ENCODE measurements at places on chromosomes 11 and 22. TPM values are rescaled to one million over a fixed set of nuclear protein-coding genes. Genes with fewer than 3 reads are reported as not detected.

GRCh38 chr22:21444701-21445436 lies 22.3 kb upstream of the TMEM191C start:
- DNase-seq, result no peak

GRCh38 chr11:78336877-78337553 lies 80.6 kb downstream of the GAB2 start:
- no peak for DNase-seq

GRCh38 chr11:266676-267439 lies 11.3 kb upstream of the NLRP6 start:
- no peak for DNase-seq

DNA sequence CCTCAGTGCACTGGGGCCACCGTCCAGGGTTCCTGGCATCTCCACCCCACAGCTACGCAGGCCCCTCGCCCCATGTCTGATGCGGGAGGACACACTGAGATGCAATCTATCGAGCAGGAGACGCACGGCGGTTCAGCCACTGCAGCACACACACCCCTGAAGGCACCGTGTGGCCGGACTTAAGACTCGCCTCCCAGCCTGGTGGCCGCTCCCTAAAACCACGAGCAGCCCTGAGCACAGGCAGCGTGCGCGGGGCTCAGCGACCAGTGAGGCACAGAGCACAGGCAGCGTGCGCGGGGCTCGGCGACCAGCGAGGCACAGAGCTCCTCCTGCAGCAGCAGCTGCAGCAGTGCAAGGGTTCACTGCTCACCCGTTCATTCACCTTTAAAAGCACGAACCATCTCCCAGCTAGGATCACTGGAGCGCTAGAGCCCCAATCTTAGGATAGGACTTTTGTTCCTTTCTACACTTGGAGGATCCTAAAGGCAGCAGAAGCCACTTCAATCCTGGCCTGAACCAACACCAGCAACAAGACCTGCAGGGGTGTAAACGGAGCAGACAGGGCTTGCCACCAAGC lies 31.4 kb downstream of the TOLLIP start:
- DNase-seq, result no peak

DNA sequence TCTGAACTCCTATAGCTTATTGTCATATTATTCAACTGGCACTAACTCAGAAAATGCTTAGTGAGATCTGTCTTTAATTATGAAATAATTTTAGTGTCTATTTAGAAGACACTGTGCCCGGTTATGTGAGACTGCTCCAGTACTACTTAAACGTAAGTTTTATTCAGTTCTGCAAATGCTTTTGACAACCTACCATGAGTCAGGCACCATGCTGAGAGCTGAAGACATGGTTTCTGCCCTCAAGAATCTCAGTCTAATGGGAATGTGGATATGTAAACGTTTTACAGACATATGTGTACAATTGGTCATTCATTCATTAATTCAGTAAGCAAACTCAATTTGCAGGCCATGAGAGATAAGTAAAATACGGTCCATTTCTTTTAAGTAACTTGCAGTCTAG lies 40.0 kb downstream of the DCUN1D5 start:
- DNase-seq, result no peak

- DNase-seq, result no peak
These were observed 14.9 kb upstream of the PPFIA1 start for GRCh38 chr11:70255477-70256116.

DNA sequence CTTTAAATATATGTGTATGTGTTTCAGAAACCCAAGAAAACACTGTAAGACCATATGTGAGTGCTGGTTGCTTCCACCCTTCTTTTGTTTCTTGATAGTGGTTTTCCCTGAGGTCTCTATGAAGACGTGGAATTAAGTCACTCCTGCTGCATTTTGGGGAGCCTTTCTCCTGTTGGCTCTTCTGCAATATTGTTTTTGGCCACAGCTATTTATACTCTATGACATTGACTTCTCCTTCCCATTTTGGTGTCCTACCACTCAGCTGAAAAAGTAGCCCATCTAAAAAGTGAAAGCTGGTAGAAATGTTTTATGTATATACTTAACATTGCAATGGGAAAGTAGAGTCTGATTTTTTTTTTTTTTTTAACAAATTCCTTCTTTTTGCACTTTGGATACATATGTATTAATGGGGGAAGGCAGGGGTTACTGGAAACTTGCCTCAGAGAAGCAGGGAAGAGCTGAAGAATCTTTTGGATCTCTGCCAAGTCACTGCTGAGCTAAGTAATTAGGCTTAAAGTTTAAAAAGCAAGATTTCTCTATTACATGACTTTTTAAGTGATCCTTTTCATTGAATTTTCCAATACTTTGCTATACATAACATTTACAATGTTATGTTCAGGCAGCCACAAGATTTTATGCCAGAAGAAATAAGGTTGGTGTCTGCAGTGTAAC lies 1.8 kb downstream of the TTC17 start:
- no peak for DNase-seq

TSKU gene
- 39.8 TPM for total RNA-seq

DNA sequence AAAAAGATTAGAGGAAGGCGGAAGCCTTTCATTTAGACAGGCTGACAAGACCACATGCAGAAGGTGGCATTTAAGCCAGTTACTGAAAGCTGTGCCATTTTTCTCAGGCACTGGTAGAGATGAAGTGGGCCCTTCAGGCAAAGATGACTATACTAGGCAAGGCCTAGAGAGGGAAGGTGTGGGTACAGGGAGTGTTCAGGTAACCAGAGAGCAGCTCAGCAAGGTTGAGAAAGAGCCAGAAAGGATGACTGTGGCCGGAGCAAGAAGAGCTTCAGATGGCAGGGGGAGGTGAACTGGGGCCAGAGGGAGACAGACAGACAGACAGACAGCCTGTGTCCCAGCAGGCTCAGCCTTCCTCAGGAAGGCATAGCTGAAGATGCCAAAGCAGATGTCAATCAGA lies 88.1 kb upstream of the NARS2 start:
- no peak for DNase-seq

Data from heart left ventricle (tissue), 16 donors.